ENCODE measurements at places on chromosomes 4 and X.
A peak's percentile ranks its signal among the peaks of the same experiment; 100 is the strongest.

DNA sequence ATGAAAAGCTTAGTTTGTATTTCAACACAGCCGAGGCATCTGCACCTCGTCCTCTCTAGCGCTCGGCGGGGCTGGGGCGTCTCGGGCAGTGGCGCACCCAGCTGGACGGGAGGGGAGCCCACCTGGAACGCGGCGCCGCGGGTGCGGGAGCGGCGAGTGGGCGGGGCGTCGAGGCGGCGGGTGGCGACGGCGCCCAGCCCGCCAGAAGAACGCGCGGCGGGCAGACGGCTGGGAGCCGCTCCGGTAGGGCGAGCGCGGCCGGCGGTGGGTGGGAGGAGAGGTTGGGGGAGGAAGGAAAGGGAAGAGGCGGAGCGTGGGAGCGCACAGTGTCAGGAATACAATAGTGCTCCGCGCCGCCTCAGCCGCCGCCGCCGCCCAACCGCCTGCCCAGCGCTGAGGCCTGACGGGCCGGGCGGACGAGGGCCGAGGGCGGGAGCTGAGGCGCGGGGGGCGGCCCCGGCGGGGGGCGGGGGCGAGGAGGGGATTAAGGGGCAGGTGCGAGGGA, at the start of gene JADE3:
Gene JADE3 (plus strand): TSS at position 324 of the 505 bp plus-strand sequence. CDS start 72,474 bp downstream, outside the sequence.
- peak; percentile 41 for DNase-seq

DNA sequence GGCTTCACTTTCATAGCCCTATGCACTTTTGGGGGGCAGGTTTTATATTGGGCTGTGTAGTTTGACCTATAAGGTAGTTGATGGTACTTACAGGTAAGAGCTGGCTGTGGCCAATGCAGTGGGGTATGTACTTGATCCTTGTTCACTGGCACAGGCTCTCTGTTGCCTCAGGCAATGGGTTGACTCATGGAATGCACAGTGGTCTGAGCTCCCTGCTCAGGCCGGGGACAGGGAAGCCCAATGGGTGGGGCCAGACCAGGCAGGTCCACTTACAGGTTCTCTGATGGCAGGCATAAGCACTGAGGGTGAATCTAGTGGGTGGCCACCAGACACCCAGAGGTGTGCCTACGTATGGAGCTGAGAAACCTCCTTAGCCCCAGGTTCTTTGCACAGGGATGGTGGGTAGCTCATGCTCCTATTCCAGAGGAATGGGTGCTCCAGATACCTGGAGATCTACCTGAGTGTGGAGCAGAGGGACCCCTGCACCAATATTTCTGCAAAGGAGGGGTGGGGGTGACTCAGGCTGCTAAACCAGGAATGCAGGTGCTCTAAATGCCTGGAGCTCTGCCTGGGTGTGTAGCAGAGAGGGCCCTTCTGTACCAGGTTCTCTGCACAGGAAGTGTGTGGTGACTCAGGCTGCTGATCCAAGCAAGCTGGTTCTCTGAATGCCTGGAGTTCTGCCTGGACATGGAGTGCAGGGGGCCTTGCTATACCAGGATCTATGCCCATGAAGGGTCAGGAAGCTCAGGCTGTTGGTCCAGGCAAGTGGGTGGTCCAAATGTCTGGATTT, 52.3 kb downstream of the IL1RAPL2 start:
- no peak for DNase-seq

DNA sequence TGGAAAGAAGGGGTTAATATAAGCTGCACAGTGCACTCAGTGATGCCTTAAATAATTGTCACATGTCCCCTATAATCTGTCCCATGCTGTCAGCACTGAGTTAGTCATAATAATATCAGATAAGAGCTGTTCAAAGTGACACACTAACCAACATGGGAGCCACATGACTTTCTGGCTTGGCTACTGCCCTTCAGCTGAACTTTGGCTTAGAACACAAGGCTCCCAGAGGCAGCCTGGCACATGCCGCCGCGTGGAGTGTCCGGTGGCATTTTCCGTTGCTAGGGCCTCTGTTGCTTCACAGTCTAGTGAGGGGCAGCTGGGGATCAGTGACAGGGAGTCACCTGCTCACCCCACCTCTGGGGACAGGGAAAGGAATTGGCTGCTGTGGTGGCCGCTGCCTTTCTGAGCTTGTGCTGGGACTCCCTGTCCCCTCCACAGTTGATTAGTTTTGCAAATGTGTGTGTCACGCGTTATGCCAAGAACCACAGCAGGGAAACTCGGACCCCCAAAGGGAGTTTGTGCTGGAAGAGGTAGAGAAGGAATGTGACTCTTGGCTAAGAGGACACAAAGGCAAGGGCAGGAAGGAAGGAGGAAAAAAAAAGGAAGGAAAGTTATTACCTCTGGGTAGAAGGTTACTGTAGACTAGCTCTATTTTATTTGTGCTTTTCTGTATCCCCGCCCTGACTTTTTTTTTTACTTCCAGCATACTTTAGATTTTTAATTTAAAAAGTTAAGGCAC, 41.1 kb upstream of the PPARGC1A start:
- no peak for DNase-seq

GRCh38 chr4:155371432-155372043, 5.2 kb downstream of the MAP9 start:
- DNase-seq = no peak

- no peak for DNase-seq
Measured at GRCh38 chr4:152940461-152940860, 4.3 kb downstream of the FHDC1 start.

- no peak for DNase-seq
Measured at GRCh38 chrX:46333550-46333949, 211.7 kb downstream of the ZNF674 start.

DNA sequence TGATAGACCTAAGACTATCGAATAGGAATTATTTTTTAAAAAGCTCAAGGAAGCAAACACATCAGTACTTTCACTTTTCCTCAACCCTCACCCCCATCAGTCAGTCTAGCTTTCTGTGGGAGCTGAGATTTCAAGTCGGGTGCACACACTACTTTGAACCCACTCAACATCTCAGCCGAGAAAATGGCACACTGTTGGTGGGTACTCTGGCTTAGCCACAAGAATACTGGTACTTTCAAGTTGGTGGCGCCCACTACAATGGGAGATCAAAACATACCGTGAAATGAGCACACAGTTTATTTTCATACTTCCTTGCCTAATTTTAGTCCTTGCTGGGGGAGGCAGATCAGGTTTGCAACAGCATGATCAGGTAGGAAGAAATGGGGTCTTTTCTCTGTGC, 10.2 kb downstream of the CD40LG start:
- DNase-seq = no peak

GRCh38 chr4:118898684-118899138, 10.1 kb downstream of the SYNPO2 start:
- DNase-seq = no peak

- no peak for DNase-seq
Measured at GRCh38 chrX:38868941-38869401, 67.7 kb downstream of the MID1IP1 start.
